Upper lobe of left lung (tissue), 6 donors: ENCODE measurements at places on chromosomes 12 and 14. TPM values are rescaled to one million over a fixed set of nuclear protein-coding genes. Genes with fewer than 3 reads are reported as not detected.

The MLH3 gene
- total RNA-seq, result 39.5 TPM

The CAPZA3 gene
- not detected for total RNA-seq

The TMTC1 gene
- 25.1 TPM for total RNA-seq

The KRT78 gene
- total RNA-seq, result not detected

The RNASE11 gene
- total RNA-seq, result not detected

The INSM2 gene
- total RNA-seq, result 0.33 TPM

The TAS2R19 gene
- total RNA-seq, result 12.8 TPM

The GPR33 gene
- not detected for total RNA-seq

- no peak overlapping the region for H3K27ac ChIP-seq
- H3K4me1 ChIP-seq, result peaks cover 13% of the 10 kb centered on the region
- DNase-seq, result peak; percentile 21
- no peaks in the 10 kb centered on the region for H3K36me3 ChIP-seq
Observed at GRCh38 chr12:115452751-115453281, 768.8 kb upstream of the TBX3 start.

- H3K36me3 ChIP-seq, result no peaks in the 10 kb centered on the region
- no peak overlapping the region for H3K4me3 ChIP-seq
- H3K27me3 ChIP-seq, result no peaks in the 10 kb centered on the region
- H3K4me1 ChIP-seq, result peaks cover 13% of the 10 kb centered on the region
- no peak for DNase-seq
Observed at GRCh38 chr12:12699345-12699744, 3.4 kb upstream of the GPR19 start.

- no peak overlapping the region for H3K27ac ChIP-seq
- no peak overlapping the region for H3K4me3 ChIP-seq
- DNase-seq, result no peak
Observed at GRCh38 chr12:24582954-24583601, 365.8 kb downstream of the BCAT1 start.

DNA sequence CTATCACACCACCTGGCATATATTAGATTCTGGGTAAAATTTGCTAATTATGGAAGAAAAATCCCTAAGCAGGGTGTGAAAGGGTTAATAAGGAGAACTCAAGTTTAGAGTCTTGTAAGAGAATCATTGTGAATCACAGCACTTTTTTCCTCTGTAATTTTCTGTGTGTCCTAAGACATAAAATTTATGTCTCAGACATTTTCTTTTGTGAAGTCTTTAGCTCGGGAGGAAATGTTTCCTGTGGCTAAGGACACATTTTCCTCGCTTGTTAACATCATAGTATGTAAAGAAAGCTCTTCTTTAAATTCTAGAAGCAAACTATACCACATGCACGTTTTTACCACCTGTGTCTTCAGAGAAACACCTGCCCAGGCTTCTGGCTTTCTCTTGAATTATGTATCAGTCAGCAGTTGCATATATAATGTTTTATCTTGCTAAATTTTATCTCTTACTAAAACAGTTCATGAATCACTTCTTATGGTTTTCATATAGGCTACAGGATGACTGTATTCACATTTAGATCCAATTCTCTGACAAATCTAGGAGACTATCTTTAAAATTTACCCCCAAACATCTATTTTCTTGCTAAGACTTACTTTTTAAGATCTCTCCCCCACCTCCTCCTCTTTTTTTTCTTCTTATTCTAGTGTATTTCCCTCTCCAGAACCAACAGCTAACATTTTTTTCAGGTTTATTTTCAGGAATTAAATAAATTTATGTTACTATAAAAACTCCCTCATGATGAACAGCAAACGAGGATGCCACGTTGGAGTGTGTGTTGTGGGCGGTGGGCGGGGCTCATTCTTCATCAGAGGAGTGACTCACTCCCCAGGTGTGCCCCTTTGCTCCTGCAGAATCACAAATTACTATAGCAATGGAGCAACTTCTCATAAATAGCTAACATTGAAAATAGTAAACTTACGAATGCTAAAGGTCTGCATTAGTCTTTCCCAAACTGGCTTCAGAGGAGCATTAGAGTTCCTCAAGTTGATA is 11.6 kb upstream of the CSRP2 start:
- no peak overlapping the region for H3K27ac ChIP-seq
- H3K27me3 ChIP-seq, result no peaks in the 10 kb centered on the region
- no peak for DNase-seq
- H3K4me1 ChIP-seq, result no peaks in the 10 kb centered on the region
- H3K36me3 ChIP-seq, result no peaks in the 10 kb centered on the region
- no peak overlapping the region for H3K4me3 ChIP-seq

- H3K36me3 ChIP-seq, result no peaks in the 10 kb centered on the region
- no peak for DNase-seq
- H3K4me3 ChIP-seq, result no peak overlapping the region
- no peak overlapping the region for H3K27ac ChIP-seq
- no peaks in the 10 kb centered on the region for H3K4me1 ChIP-seq
Observed at GRCh38 chr14:98685725-98686124, 586.3 kb downstream of the BCL11B start.

- no peak overlapping the region for H3K4me3 ChIP-seq
- no peak overlapping the region for H3K27ac ChIP-seq
- DNase-seq, result no peak
- H3K4me1 ChIP-seq, result no peaks in the 10 kb centered on the region
Observed at GRCh38 chr12:124273630-124274029, 21.3 kb upstream of the RFLNA start.

DNA sequence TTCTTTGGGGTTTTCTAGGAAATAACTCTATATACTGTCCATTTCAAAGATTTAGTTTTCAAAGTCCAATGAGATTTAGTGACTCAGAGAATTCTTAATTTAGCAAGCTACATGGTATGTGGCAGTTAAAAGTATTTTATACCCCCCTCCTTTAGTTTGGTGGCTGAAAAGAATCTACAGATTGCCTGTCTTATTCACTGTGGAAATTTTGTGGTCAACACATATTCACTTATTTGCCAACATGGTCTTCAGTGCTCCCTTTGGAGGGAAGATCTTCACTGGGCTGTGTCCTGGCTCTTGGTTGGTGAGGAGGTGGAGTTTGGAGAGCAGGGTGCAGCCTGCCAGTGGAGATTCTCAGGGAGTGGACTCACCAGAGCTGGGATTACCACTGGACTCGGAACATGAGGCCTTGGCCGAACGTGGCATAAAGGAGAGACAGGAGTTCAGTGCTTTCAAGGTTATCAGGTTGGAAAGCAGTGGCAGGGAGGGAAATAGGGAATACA is 39.8 kb downstream of the SAMD4A start:
- no peaks in the 10 kb centered on the region for H3K4me1 ChIP-seq
- H3K27me3 ChIP-seq, result no peaks in the 10 kb centered on the region
- DNase-seq, result no peak
- no peak overlapping the region for H3K27ac ChIP-seq
- H3K36me3 ChIP-seq, result no peaks in the 10 kb centered on the region

GRCh38 chr12:124379938-124380754 is 85.3 kb downstream of the RFLNA start:
- DNase-seq, result peak; percentile 69
- peaks cover 7% of the 10 kb centered on the region for H3K36me3 ChIP-seq
- H3K4me3 ChIP-seq, result no peak overlapping the region
- H3K27ac ChIP-seq, result peak overlapping the region; percentile 89

DNA sequence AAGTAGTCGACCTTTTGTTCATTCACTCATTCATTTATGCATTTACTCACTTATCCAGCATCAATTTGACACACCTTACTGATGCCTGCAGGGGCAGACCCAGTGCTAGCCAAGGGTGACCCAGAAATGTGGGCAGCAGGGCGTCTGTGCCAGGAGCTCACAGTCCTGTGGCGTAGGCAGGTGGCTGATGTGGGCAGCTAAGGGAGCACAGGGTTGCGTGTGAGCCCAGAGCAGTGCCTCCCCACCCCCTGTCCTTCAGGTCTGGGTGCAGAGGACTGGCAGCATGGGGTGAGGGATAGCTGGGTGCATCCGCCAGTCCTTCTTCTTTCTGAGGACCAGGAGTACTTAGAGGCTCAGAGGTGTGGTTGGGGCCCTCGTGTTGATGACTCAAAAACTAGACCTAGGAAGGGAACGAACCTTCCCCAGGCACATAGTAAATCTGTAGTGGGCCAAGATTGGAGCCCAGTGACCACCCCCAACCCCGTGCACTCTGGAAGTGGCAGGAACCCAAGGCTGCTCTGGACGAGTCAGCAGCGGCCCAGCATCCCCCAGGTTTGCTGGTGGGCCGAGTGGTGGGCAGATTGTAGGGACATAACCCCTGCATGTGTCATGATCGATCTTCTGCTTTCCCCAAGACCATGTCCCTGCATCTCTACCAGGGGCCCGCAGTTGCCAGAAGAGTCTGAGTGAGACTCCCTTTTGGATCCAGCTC is 63.9 kb downstream of the BEGAIN start:
- H3K27me3 ChIP-seq, result no peaks in the 10 kb centered on the region
- H3K27ac ChIP-seq, result no peak overlapping the region
- H3K4me1 ChIP-seq, result no peaks in the 10 kb centered on the region
- peaks cover 10% of the 10 kb centered on the region for H3K36me3 ChIP-seq
- no peak overlapping the region for H3K4me3 ChIP-seq

DNA sequence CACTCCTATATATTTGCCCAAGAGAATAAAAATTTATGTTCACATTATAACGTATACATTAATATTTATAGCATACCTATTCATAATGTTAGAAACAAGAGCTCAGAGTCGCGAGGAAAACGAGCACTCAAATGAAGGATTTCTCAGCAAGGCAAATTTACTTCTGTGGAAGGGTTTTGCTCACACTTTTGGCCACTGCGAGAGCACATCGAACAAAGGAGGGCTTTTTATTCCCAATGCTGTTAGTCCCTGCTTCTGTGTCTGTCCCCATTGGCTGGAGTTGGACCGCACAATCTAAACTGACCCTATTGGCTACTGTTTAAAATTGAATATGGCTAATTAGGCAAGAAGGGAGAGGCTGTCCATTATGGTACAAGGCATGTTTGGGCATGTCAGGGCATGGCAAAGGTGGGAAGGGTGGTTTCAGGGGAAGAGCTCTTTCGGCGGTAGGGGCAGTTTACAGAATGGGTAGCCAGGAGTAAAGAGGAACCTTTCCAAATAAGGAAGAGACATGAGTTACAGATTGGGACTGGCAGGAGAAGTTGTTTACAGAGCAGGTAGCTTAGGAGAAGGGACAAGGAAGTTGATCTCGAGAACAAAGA is 702.9 kb downstream of the TRHDE start:
- DNase-seq, result no peak
- no peaks in the 10 kb centered on the region for H3K4me1 ChIP-seq
- H3K27ac ChIP-seq, result no peak overlapping the region
- H3K4me3 ChIP-seq, result no peak overlapping the region

DNA sequence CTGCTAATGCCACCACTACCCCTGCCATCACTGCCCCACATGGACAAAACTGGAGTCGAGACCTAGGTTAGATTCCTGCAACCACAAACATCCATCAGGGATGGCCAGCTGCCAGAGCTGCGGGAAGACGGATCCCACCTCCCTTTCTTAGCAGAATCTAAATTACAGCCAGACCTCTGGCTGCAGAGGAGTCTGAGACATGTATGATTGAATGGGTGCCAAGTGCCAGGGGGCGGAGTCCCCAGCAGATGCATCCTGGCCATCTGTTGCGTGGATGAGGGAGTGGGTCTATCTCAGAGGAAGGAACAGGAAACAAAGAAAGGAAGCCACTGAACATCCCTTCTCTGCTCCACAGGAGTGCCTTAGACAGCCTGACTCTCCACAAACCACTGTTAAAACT is 7.1 kb upstream of the OAS2 start:
- no peak overlapping the region for H3K4me3 ChIP-seq
- no peak for DNase-seq
- peaks cover 18% of the 10 kb centered on the region for H3K36me3 ChIP-seq
- H3K4me1 ChIP-seq, result no peaks in the 10 kb centered on the region
- H3K27me3 ChIP-seq, result no peaks in the 10 kb centered on the region

- no peak for DNase-seq
- H3K4me3 ChIP-seq, result no peak overlapping the region
- no peaks in the 10 kb centered on the region for H3K27me3 ChIP-seq
- H3K4me1 ChIP-seq, result no peaks in the 10 kb centered on the region
- H3K27ac ChIP-seq, result no peak overlapping the region
Observed at GRCh38 chr14:51609251-51609954, 42.3 kb upstream of the FRMD6 start.

DNA sequence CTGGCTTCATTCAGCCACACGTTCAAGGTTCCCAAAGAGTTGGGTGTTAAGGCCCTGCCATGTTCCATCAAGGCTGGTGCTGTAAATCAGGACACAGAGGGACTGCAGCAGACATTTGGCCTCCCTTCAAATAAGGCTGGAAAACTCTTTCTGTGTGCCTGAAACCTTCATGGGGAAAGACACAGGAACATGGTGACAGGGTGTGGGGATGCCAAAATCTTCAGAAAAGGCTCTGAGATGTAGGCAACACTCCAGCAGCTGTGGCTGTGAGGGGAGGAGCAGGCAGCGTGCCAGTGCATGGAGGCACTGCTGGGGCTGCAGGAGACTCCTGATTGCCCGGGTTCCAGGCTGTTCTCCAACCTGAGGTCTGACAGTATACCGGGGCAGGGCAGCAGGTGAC is 15.0 kb downstream of the POMT2 start:
- H3K36me3 ChIP-seq, result peaks cover 25% of the 10 kb centered on the region
- peaks cover 9% of the 10 kb centered on the region for H3K4me1 ChIP-seq
- H3K27ac ChIP-seq, result no peak overlapping the region
- H3K4me3 ChIP-seq, result no peak overlapping the region
- DNase-seq, result no peak
